Choroid plexus epithelial cell (primary cell): ENCODE measurements at places on chromosomes 12 and 14.
A peak's percentile ranks its signal among the peaks of the same experiment; 100 is the strongest.

DNA sequence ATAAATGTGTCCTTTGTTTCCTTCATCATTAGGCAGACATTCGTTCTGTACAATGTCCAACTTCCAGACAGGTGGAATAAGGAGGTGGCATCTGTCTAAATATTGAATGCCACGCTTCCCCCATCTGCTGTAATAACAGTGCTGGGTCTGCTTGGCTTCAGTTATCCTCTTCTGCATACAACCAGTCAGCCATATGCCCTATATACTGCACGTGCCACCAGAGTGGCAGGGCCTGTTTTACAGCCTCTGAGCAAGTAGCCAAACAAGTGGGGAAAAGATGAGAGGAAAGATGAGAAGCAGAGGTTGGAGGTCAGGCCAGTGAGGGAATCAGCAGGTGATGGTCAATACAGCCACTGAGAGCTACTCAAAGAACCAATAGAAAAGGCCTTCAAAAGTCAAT is 55.4 kb downstream of the OTX2 start:
- DNase-seq: no peak

- DNase-seq: peak; percentile 77
Observed at GRCh38 chr12:107884769-107885694, 110.5 kb downstream of the ASCL4 start.

- no peak for DNase-seq
Observed at GRCh38 chr12:57236925-57237595, 7.5 kb downstream of the SHMT2 start.

- DNase-seq: peak; percentile 88
Observed at GRCh38 chr12:49703647-49704137, 3.5 kb downstream of the FMNL3 start.

DNA sequence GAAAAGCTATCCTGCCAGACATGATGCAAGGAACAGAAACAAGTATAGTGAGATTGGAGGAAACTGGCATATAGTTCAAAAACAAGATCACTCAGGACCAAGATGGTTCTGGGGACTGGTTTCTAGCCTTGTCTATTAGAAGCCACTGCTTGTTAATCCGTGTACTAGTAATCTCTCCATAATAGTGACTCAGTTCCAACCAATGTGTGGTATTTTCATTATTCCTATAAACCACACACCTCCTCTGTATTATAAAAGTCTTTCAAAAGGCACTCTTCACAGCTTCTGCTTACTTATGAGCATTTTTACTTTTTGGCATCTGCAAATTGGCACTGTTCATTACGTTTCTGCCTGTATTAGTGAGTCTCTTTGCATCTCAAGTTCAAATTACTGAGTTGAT is 140.3 kb downstream of the SLC6A15 start:
- peak; percentile 22 for DNase-seq

- DNase-seq: no peak
Observed at GRCh38 chr12:9902539-9903228, 21.4 kb downstream of the KLRF2 start.

DNA sequence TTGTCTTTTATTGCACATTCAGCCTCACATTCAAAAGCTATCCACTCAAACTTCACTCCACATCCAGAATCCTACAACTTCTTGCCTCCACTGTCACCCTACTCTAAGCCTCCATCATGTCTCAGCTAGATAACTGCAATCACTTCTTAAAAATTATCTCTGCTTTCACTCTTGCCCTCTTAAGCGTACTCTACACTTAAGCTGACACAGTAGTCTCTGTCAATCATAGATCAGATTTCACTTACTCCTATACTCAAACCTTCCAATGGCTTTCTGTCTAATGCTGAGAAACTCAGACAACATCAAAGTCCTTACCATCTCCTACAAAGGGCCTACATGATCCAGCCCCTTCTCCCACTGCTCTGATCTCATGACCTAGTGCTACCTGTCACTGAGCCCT is 304.1 kb downstream of the ITPR2 start:
- no peak for DNase-seq

GRCh38 chr12:126974779-126975178 is 1292.2 kb upstream of the TMEM132C start:
- DNase-seq: no peak

DNA sequence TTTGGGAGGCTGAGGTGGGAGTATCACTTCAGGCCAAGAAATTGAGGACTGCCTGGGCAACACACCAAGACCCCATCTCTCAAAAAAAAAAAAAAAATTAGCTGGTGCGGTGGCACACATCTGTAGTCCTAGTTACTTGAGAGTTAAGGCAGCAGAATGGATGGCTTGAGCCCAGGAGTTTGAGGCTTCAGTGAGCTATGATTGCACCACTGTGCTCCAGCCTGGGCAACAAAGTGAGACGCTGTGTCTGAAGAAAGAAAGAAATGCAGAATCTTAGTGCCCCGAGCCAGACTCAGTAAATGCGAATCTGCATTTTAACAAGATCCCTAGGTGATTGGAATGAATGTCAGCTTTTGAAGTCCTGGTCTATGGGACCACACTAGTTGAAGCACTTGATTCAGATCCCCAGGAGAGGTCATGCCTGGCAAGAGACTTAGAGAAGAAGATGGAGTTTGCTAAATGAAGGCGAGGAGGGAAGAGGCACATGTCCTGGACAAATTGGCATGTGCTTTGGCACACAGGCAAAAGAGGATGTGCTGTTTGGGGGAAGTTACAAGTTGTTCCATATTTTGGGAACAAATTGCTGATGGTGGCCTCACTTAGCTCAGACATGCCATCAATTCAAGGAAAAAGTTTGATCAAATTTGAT is 56.6 kb downstream of the DRAM1 start:
- no peak for DNase-seq

DNA sequence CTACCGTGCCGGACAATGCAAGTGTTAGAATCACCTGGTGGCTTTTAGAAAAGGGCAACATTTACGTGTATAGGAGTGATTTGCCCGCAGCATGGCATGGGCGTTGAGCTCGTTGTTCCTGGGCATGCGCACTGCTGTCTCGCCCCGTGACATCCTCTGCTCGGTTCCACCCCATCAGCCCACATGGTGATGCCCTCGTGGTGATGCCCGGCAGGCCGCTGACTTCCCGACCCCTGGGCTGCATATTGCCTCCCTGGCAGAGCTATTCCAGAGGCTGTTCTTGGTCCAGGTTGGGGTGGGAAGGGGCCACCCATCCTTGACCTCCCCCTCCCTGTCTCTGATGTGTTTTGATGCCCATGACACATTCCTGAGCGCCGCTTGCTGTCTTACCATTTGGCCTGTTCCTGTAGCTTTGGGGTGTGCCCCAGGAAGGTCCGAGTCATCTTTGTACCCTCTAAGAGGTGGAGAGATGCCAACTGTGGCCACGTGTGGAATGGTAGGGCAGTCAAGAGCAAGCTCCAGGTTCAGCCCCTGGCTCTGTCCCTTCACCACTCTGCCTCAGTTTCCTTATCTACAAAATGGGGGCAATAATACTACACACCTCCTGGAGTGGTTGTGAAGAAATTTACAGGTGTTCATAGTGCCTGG is 4.8 kb downstream of the HIP1R start:
- DNase-seq: no peak

- DNase-seq: no peak
Observed at GRCh38 chr12:29944269-29945000, 160.7 kb upstream of the TMTC1 start.
